Osteoblast (primary cell): ENCODE measurements at places on chromosomes 16 and 17. TPM values are rescaled to one million over a fixed set of nuclear protein-coding genes. Genes with fewer than 3 reads are reported as not detected.

The HSD3B7 gene
- total RNA-seq: 45.6 and 47.7 TPM in 2 replicates

- H3K4me3 ChIP-seq: peak within 1 kb of the TSS; percentile 95
- H3K36me3 ChIP-seq: no peaks in the 10 kb centered on the region
- peak; percentile 89 for DNase-seq
Measured at GRCh38 chr17:59155439-59156177, at the start of gene PRR11. PRR11 (plus strand) TSS chr17:59155746; CDS start chr17:59169753, 14,007 bp downstream.

GRCh38 chr16:68279726-68280558 lies 15.6 kb downstream of the SLC7A6 start:
- no peak for DNase-seq
- H3K27me3 ChIP-seq: no peaks in the 10 kb centered on the region
- no peak overlapping the region for H3K27ac ChIP-seq
- no peak overlapping the region for H3K4me3 ChIP-seq
- no peaks in the 10 kb centered on the region for H3K4me1 ChIP-seq

- peak; percentile 95 for DNase-seq
- H3K4me1 ChIP-seq: peaks cover 34% of the 10 kb centered on the region
- peak overlapping the region; percentile 91 for H3K27ac ChIP-seq
Measured at GRCh38 chr17:67491009-67491680, 114.1 kb downstream of the PITPNC1 start.

DNA sequence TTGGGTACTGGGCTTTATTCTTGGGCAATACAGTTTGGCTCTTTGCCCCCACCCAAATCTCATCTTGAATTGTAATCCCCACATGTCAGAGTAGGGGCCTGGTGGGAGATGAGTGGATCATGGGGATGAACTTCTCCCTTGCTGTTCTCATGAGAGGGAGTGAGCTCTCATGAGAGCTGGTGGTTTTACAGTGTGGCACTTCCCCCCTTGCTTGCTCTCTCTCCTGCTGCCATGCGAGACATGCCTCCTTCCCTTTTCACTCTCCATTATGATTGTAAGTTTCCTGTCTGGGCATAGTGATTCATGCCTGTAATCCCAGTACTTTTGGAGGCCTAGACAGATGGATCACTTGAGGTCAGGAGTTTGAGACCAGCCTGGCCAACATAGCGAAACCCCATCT lies 18.1 kb upstream of the CNEP1R1 start:
- H3K27me3 ChIP-seq: no peaks in the 10 kb centered on the region
- no peaks in the 10 kb centered on the region for H3K4me1 ChIP-seq
- no peak overlapping the region for H3K4me3 ChIP-seq
- no peak for DNase-seq

The CES1 gene
- total RNA-seq: 2.9 and 5.6 TPM in 2 replicates

DNA sequence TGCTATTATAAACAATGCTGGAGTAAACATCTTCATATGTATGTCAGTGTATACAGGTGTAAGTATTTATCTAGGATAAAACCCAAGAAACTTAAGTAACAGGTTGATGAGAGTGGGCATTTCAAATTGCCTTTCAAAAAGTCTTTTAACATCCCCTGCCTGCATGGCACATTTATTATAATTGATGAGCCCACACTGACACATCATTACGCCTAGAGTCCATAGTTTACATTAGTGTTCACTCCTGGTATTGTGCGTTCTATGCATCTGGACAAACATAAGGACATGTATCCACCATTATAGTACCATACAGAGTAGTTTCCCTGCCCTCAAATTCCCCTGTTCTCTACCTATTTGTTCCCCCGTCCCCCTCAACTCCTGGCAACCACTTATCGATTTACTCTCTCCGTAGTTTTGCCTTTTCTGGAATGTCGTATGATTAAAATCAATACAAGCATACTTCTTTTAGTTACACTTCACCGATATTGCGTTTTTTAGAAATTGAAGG lies 53.7 kb downstream of the NACA2 start:
- no peaks in the 10 kb centered on the region for H3K36me3 ChIP-seq
- H3K27me3 ChIP-seq: no peaks in the 10 kb centered on the region

GRCh38 chr16:21239646-21240045 lies 6.1 kb downstream of the ANKS4B start:
- no peaks in the 10 kb centered on the region for H3K4me1 ChIP-seq
- no peaks in the 10 kb centered on the region for H3K36me3 ChIP-seq
- peaks cover 6% of the 10 kb centered on the region for H3K27me3 ChIP-seq

GRCh38 chr17:9185142-9185541 lies 163.8 kb downstream of the NTN1 start:
- H3K4me3 ChIP-seq: no peak overlapping the region
- no peak for DNase-seq
- no peaks in the 10 kb centered on the region for H3K27me3 ChIP-seq
- no peaks in the 10 kb centered on the region for H3K36me3 ChIP-seq

DNA sequence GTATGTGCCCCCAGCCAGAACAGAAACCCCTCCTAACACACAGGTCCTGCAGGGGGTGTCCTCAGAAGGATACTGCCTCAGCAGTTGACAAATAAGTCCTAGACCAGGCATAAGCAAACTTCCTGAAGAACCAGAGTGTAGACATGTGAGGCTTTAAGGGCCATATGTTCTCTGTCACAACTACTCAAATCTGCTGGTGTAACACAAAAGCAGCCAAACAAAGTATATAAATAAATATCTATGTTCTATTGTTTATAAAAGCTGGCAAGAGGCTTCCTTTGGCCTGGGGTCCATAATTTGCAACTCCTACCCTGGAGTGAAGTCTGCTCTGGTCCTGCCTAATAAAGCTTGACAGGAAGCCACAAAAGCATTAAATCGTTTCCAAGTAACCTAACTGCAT lies 9.9 kb downstream of the FAM83G start:
- peaks cover 22% of the 10 kb centered on the region for H3K36me3 ChIP-seq
- H3K27ac ChIP-seq: no peak overlapping the region
- H3K27me3 ChIP-seq: no peaks in the 10 kb centered on the region

The GAST gene
- total RNA-seq: not detected in 2 replicates

- H3K27me3 ChIP-seq: no peaks in the 10 kb centered on the region
- no peak overlapping the region for H3K27ac ChIP-seq
- H3K36me3 ChIP-seq: no peaks in the 10 kb centered on the region
- DNase-seq: no peak
Measured at GRCh38 chr16:14476183-14476582, 153.9 kb downstream of the PARN start.

DNA sequence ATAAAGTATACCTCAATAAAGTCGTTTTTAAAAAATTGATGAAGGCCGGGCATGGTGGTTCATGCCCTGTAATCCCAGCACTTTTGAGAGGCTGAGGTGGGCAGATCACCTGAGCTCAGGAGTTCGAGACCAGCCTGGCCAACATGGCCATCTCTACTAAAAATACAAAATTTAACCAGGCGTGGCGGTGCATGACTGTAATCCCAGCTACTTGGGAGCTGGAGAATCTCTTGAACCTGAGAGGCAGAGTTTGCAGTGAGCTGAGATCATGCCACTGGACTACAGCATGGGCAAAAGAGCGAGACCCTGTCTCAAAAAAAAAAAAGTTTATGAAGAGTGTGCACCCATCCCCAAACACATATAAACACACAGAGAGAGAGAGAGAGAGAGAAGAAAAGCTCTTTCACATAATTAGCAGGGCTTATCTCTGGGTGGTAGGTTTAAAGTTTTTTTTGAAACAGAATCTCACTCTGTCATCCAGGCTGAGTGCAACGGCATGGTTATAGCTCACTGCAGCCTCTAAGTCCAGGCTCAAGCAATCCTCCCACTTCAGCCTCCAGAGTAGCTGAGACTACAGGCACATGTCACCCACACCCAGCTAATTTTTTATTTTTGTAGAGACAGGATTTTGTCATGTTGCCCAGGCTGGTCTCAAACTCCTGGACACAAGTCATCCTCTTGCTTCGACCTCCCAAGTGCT lies 3.0 kb downstream of the SREBF1 start:
- no peaks in the 10 kb centered on the region for H3K36me3 ChIP-seq
- no peak overlapping the region for H3K4me3 ChIP-seq
- H3K27ac ChIP-seq: no peak overlapping the region
- no peaks in the 10 kb centered on the region for H3K27me3 ChIP-seq

DNA sequence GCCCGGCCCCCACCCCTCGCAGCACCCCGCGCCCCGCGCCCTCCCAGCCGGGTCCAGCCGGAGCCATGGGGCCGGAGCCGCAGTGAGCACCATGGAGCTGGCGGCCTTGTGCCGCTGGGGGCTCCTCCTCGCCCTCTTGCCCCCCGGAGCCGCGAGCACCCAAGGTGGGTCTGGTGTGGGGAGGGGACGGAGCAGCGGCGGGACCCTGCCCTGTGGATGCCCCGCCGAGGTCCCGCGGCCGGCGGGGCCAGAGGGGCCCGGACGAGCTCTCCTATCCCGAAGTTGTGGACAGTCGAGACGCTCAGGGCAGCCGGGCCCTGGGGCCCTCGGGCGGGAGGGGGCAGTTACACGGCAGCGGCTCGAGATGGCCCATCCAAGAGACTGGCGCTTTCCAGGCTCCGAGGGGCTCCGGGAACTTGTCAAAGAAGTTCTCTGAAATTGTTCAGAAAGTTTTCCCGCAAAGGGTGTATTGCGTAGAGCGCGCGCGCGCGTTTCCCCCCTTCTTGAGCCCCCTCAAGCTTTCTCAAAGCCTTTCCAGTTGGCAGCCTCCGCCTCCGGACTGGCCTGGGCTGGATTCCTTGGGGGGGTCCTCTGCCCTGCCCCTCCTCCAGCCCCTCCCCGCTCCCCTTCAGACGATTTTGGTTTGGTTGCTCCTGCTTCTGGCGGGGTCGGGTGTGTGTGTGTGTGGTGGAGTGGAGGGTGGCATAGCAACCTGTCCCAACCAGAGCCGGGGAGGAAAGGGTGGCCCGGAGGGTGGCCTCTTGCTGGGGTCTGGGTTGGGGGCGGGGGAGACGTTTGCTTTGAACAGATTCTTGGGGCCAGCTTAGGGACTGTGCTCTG lies 504 bp downstream of the ERBB2 start:
- no peak overlapping the region for H3K27ac ChIP-seq
- no peaks in the 10 kb centered on the region for H3K36me3 ChIP-seq
- H3K4me1 ChIP-seq: peaks cover 13% of the 10 kb centered on the region

GRCh38 chr17:42555122-42555622 lies 2.4 kb downstream of the HSD17B1 start:
- H3K27me3 ChIP-seq: no peaks in the 10 kb centered on the region
- DNase-seq: peak; percentile 73
- H3K4me3 ChIP-seq: peak overlapping the region; percentile 91
- peaks cover 13% of the 10 kb centered on the region for H3K4me1 ChIP-seq

- H3K27me3 ChIP-seq: no peaks in the 10 kb centered on the region
- H3K27ac ChIP-seq: no peak overlapping the region
- H3K36me3 ChIP-seq: no peaks in the 10 kb centered on the region
- peaks cover 12% of the 10 kb centered on the region for H3K4me1 ChIP-seq
- DNase-seq: no peak
Measured at GRCh38 chr17:27351759-27352158, 57.8 kb downstream of the WSB1 start.

The PRDM7 gene
- total RNA-seq: not detected in 2 replicates

- H3K4me1 ChIP-seq: no peaks in the 10 kb centered on the region
- DNase-seq: no peak
- H3K4me3 ChIP-seq: no peak overlapping the region
- no peak overlapping the region for H3K27ac ChIP-seq
- H3K36me3 ChIP-seq: no peaks in the 10 kb centered on the region
Measured at GRCh38 chr16:20393801-20394577, 10.5 kb downstream of the PDILT start.

The SHBG gene
- total RNA-seq: 0.36 and 0.88 TPM in 2 replicates

The BLTP2 gene
- total RNA-seq: 170 and 171 TPM in 2 replicates
